NCI-H345 (cell line): ENCODE measurements at places on chromosomes 2 and 18.
A peak's percentile ranks its signal among the peaks of the same experiment; 100 is the strongest.

DNA sequence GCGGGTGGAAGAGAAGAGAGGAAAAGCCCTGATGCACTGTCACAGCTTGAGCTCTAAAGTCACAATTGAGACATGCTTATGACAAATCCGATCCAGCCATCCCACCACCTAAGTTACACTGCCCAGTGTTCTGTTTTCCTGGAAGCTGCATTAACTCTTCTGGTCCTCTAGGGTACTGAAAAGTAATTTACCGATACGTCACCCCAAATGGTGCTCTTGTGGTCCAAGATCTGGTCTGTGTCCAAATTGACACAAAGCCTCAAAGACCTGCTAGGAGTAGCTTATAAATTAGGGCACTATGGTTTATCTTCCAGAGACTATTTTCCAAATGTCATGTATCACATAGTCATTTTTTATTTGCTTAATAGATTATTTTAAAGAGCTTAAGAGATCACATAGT lies 186.7 kb upstream of the ETAA1 start:
- DNase-seq, result no peak

- DNase-seq, result no peak
Observed at GRCh38 chr2:85661139-85661858, 6.7 kb downstream of the SFTPB start.

DNA sequence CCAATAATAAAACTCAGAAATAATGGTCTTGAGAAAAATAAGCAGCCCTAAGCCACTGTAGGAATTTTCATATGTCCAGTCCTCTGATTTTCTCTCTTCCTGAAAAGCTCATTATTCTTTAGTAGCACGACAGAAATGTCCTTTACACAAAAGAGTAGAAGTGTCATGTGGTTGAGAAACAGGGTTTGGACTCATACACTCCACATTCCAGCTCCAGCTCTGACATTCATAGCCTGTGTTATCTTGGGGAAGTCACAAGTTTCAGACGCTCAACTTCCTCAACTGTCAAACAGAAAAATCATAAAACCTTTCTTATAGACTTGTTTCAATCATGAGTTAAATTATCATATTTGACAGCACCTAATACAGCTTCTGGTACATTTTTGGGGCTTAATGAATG lies 511.5 kb downstream of the TNS1 start:
- no peak for DNase-seq

- DNase-seq, result no peak
Observed at GRCh38 chr2:149175956-149176355, 137.5 kb downstream of the LYPD6B start.

- DNase-seq, result no peak
Observed at GRCh38 chr2:42214669-42215068, 45.5 kb downstream of the EML4 start.

- peak; percentile 82 for DNase-seq
Observed at GRCh38 chr2:12702168-12703121, 14.3 kb upstream of the TRIB2 start.

DNA sequence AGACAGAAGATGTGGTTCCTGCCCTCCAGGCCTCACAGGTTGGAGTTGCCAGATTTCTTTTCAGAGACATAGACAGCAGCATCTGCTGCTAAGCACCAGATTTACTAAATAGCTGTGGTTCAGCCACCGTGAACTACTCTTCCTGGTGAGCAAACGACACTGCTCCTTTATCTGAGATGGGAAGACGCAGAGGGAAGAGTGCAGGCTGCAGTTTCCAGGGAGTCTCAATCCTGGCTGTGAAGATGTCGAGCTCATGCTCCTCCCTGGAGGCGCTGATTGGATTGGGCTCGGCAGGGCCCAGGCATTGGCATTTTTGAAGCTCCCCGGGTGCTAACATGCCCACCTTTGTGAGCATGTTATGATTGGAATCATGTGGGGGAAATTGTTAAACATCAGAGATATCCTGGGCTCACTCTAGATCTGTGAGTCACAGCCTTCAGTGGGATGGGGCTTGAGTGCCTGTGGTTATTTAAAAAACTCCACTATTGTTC lies 314.8 kb downstream of the TSN start:
- no peak for DNase-seq

DNA sequence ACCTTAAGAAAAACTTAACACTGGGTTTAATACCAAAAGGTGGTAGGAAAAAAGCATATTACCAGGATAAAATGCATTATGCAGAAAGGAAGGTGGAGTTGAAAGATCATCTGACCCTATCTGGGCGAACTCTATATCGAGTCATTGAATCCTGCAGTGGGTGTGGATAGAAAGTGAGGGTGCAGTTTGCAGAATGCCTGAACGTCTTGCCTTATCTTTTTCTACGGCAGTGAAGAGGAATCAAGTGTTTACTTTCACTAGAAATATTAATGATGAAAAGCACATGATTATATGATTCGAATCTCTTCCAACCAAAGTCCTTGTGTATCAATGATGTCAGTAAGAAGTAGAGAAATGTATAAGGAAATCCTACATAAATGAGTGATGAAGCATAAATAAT lies 4.3 kb upstream of the CAVIN2 start:
- DNase-seq, result no peak

DNA sequence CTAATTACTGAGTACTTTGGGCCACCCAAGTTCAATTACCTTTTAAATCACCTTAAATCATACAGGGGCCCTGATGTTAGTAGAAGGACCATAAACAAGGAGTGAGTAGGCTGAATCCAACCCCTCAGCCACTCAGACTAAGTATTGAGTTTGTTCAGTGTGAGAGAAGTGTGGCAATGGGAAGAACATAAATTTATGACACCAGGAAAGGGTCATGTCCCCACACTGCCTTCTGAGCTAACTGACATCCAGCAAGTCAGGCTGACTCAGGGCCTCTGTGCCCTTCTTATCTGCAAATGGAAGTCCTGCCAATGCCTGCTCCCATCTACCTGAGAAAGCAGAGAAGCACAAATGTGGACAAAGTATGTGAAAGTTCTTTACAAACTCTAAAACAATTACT lies 12.9 kb downstream of the PLEKHM3 start:
- no peak for DNase-seq

DNA sequence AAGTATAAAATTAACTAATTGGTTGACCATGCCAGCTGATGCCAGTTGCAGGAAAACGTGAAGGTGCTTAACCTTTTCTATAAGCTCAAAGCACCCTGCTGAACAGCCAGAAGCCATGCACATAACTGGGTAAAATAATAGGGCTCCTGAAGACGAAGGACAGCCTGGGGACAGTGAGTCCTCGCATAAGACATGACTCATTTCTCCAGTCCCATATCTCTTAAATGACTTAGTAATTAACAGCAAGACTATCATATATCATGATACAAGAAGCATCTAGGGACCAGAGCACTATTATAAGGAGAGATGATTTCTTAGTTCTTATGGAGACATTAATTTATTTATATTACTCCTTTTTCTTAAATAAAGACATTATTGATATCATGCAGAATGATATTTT lies 100.5 kb upstream of the DOK6 start:
- DNase-seq, result no peak

DNA sequence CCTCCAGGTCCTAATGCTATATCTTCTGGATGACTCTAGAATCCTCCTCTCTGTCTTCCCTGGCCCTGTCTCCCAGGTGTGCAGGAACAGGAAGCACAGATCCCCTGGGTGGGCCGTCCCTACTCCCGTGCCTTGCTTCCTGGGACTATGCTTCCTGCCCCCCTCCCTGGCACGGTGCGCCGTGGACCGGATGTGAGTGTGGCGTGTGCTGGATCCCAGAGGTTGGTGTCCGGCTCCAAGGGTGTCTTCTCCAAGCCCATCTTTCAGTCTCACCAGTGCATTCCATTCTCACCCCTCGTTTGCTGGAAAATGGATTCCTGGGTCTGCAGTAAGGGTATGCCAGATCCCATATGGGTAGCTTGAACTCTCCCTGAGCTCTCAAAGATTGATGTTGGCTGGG lies 144.4 kb upstream of the TWIST2 start:
- DNase-seq, result no peak

DNA sequence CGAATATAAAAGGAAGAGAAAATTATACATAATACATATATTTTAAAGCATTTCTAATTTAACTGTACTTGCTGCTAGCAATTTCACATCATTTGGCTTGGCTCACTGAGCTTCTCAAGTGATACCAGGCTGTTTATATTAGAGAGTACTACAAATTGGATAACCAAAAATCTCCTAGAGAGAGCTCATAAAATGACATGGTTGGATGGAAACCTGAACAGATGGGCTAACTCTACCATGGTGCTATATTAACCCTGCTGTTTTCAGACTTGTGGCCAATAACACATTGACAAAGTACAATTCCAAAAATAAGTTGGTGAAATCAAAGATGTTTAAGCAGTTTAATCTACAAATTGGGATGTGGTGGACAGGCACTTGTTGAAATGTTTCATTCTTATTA lies 364.4 kb upstream of the GCFC2 start:
- DNase-seq, result peak; percentile 73

DNA sequence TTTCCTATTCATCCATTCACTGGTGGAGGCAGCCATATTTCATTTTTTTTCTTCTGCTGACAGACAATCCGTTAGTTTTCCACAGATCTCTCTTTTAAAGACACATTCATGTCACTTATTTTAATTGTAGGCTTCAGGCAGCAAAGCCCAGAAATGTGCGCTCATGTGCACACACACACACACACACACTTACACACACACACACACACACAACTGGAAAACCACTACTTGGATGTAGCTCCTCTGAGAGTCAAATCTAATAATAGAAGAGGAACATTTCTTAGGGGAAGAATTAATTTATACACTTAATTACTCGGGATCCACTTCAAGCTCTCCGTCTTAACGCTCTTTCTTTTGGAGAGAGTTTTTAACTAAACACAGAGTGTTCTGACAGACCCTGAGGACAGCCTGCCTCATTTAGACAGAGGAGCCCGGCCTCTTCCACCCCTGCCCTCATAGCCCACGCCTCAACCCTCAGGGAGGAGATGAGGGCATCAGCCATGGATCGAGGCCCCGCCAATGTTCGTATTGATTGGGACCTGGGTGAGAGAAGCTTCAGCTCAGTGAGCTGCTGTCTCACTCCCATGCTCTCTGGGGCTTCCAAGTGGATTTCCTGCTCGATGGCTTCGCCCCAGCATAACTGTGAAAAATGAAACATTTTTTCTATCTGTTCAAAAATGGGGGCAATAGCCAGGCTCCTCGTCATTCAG lies 261.4 kb upstream of the SKOR2 start:
- no peak for DNase-seq
